CD4-positive, alpha-beta T cell treated with Interleukin-4 for 1 hour (primary cell): ENCODE measurements at places on chromosomes 6 and 20.

DNA sequence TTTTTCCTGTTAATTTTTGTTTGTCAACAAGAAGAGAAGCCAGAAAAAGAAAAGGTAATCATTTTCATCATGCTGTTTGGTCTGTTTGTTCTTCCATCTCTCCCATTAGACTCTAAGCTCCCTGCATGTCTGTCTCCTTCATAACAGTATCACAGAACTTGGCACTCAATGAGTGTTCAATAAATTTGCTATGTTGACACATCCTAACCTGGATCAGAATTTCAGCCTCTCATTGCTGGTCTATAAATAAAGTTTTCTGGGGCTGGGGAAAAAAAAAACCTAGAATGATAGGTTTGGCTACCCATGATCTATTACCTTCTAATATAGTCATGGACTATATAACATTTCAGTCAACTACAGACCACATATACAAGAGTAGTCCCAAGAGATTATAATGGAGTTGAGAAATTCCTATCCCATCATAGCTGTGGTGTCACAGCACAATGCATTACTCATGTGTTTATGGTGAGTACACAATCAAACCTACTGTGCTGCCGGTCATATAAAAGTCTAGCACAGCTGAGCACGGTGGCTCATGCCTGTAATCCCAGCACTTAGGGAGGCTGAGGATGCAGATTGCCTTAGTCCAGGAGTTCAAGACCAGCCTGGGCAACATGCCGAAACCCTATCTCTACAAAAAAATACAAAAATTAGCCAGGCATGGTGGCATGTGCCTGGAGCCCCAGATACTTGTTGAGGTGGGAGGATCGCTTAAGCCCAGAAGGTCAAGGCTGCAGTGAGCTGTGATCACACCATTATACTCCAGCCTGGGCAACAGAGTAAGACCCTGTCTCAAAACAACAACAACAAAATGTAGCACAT lies 5.9 kb downstream of the NUDT3 start:
- no peak for DNase-seq

- DNase-seq: no peak
Measured at GRCh38 chr20:35497320-35497719, 32.1 kb downstream of the C20orf173 start.

DNA sequence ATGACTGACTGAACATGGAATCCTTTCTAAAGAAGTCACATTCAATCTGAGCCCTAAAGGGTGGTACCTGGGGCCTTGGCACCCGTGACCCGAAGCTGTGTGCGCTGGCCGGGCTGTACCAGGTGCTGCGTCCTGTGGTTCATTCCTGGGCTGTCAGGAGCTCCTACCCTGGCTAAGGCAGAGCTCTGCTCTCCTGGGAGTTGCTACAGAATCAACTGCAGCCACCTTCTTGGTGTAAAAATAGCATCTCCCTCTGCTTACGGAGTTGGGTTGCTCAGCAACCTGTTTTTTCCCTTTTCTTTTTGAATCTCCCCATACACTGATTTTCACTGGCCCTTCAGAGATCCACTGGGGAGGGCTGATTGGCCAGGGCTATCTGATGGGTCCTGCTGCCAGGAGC lies 236.6 kb upstream of the PDE10A start:
- no peak for DNase-seq

- DNase-seq: no peak
Measured at GRCh38 chr6:68038815-68039408, 596.2 kb upstream of the ADGRB3 start.

DNA sequence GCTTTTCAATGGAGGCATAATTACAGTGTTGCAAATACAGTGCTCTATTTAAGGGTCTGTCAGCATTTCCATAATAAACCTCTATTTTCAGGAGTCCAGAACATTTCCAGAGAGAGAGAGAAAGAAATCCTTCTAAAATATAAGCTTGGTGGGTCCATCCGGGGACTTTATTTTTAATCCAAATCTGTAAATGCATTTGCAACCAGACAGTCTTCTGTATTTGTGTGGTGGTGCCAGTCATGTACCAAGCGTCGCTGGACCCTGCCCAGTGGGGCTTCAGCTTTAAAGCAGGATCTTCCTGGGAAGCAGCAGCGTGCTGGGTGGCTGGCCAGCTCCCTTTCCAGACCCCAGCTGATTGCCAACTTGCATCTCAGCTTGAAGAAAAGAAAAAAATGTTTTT lies 256.5 kb upstream of the SUPT3H start:
- no peak for DNase-seq

DNA sequence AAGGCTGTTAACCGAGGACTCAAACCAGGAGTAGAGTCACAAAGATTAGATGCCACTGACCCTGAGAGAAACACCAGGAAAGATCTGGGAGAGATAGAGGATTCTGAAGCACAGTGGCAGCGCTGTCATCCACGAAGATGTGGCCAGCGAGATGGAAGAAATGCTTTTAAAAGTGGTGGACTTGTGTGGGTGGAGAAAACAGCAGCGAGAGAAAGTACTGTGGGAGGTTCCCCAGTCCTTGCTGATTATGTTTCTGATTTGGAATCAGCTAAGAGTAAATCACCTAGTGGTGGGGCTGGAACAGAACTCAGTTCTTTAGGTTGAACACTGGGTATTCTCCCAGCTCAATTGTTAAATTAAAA lies 435 bp upstream of the ZNF322 start:
- peak; percentile 53 for DNase-seq

DNA sequence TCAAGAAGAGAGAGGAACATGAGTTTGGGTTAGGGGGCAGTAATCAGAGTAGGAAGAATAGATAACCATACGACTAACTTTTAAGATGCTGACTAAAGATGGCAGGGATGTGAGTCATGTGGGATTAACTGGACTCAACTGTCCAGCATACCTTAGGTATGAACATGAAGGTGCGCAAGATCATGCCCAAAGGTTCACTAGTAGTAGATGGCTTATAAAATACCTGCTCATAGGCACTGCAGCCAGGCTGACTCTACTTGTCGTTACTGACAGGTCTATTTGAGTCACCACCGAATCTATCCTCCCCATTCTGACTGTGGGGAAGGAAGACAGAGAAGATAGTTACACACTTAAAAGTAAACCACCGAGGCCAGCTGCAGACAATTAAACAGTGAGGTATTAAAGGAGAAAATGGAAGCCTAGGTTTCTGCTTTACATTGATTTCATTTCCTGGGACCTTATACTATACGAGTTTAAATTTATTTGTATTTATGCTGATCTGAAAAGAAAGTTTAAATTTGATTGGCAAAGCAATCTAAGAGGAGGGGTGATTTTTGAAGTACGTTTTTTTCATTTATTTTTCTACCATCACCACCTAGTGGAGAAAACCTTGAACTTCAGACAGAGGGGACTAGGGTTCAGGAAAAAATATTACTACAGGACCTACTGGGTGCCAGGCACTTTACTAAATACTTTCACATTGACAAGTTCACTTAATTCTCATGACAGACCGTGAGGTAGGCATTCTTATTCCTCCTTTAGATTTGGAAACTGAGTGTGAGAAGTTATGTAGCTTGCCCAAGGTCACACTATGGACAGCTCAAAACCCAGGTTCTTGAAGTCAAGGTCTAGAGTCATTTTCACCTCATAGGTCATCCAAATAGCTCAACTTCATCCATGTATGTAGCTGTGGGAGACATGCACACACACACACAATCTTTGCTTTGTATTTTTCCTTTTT lies 4.0 kb upstream of the WRNIP1 start:
- peak; percentile 69 for DNase-seq

DNA sequence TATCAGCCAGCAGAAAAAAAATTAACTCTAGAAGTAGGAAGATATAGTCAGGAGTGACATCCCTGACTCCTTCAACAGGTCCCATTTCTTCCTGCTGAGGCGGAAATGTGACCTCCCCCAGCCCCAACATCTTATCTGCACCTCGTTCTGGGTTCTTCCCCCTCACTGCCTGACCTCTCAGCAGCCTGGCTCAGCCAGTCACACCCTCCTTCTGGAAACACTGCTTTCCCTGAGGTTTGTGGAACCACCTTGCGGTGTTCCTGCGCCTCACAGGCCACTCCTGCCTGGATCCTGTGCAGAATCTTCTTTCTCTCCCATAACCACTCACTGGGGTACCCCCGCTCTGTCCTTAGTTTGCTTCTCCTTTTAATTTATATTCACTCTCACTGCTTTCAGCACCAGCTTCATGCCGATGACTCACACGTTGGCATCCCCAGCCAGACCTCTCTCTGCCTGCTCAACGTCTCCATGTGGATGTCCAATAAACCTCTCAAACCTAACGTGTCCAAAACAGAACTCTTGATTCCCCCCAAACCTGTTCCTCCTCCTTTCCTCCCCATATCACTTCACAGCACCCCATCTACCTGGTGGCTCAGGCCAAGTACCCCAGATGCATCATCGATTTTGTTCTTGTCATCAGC lies 222.8 kb upstream of the PLN start:
- no peak for DNase-seq

GRCh38 chr6:166257911-166258318 lies 50.3 kb downstream of the PRR18 start:
- DNase-seq: no peak

GRCh38 chr6:157822245-157823000 lies 623 bp upstream of the SNX9 start:
- peak; percentile 35 for DNase-seq

- DNase-seq: no peak
Measured at GRCh38 chr6:144840619-144841018, 555.5 kb downstream of the UTRN start.

DNA sequence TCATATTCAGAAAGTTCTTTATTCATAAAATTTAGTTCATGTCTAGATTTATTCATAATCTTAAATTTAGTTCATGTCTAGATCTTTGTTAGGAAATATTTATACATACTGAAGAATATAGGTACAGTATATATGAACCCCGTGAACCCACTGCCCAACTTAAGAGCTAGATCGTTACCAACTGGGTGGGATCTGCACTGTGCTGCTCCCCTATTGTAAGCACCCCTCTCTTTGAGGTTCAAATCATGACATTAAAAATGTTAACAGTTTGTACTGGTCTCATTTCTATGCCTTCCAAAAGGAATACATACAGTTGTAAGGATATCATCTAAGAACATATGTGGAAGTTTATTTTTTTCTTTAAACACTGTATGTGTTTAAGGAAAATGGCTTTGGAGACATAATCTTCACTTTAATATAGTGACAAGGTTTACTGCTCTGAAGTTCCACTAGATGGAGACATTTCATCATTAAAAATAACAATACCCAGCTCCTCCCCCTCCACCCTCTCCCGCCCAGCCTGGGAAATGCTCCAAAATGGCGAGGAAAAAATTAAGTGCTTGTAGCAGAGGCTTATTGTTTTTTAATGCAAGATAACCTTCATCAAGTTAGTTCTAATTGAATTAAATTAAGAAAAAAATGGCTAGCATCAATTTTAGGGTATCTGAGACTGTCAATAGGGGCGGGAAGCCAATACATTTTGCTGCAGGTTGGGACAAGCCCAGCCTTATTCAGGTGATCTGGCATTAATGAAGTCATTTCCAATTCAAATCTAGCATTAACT lies 104.1 kb upstream of the TRAF3IP2 start:
- peak; percentile 67 for DNase-seq

- DNase-seq: peak; percentile 64
Measured at GRCh38 chr20:53872561-53873229, 197.7 kb downstream of the BCAS1 start.

DNA sequence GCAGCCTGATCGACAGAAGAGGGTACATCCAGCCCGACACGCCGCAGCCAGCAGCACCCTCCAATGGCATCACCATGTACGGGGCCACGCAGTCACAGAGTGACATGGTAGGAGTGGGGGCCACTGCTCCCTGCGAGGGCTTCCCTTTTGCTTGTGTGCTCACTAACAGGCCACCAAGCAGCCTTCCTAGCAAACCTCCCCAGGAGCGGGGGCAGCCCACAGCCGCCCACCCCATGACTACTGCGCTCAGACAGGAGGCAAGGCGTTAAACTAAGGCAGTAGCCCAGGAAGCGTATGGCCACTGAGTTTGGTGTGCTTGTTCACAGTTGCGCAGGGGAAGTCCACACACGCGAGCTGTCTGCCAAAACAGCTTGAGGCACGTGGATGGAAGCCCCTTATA lies 169.5 kb upstream of the SNX9 start:
- no peak for DNase-seq

GRCh38 chr6:89048985-89049384 lies 31.6 kb upstream of the PNRC1 start:
- no peak for DNase-seq

DNA sequence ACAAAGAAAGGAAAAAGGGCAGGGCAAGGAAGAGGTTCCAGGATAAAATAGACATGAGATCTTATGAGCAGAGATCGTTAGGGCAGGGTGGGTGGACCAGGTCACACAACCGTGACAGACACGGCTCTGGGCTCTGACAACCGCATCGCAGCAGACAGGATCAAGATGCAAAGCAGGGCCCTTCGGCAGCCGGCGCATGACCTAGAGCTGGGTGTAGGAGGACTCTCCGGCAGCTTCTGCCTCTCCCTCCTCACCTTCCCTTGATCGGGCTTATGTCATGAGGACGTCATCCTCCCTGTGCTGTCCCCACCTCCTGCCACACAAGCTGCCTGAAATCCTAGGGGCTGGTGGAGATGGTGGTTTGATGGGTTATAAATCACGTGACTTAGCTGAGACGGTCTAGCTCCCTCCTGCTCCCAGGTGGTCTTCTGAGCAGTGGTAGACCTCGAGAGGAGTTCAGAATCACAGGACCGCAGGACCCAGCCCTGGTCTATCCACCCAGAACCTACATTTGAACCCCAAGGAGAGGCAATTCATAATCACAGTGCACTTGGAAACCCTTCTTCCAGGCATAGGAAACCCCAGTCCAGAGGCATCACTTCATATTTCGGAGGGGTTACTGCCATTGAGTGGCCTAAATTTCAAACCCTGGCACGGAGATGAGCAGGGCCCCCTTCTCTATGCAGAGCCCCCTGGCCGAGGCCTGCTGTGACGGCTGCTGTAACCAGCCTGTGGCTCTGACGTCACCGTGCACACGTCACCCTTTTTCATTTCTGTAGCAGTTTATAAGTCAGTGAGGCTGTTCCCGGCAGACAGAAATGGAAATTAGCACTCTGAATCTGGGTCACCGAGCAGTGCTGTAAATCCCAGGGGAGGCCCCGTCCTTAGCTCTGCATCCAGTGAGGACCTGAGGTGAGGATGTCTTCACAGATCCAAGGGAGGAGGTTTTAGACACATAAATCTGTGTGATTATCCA lies 8.7 kb upstream of the CCR6 start:
- peak; percentile 76 for DNase-seq

DNA sequence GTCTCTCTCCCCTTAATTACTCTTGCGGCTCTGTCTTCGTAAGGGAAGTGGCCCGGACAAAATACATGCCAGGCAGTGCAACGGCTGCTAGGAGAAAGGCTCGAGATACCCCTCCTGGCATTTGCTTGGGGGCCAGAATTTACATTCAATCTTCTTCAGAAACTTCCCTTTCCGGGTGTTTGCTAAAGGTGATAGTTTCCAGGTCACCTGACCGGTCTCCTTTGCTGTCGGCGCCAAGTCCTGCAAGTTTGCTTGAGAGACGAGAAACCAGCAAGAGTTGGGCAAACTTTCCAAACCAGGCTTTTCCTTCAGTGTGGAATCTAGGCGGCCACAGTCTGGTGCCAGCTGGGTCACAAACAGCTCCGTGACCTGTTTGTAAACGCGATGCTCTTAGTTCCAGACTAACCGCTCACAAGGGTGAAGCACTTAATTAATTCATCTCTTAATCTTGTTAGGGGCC lies 563 bp upstream of the SRSF3 start:
- DNase-seq: peak; percentile 56

GRCh38 chr20:60977901-60978300 lies 274.2 kb upstream of the CDH4 start:
- DNase-seq: no peak
